ENCODE measurements at places on chromosomes 1 and 21.
A peak's percentile ranks its signal among the peaks of the same experiment; 100 is the strongest.

- peak; percentile 66 for DNase-seq
Measured at GRCh38 chr1:100100202-100100601, 32.5 kb downstream of the SASS6 start.

GRCh38 chr1:168498159-168498631 lies 45.6 kb downstream of the XCL2 start:
- DNase-seq: peak; percentile 45

DNA sequence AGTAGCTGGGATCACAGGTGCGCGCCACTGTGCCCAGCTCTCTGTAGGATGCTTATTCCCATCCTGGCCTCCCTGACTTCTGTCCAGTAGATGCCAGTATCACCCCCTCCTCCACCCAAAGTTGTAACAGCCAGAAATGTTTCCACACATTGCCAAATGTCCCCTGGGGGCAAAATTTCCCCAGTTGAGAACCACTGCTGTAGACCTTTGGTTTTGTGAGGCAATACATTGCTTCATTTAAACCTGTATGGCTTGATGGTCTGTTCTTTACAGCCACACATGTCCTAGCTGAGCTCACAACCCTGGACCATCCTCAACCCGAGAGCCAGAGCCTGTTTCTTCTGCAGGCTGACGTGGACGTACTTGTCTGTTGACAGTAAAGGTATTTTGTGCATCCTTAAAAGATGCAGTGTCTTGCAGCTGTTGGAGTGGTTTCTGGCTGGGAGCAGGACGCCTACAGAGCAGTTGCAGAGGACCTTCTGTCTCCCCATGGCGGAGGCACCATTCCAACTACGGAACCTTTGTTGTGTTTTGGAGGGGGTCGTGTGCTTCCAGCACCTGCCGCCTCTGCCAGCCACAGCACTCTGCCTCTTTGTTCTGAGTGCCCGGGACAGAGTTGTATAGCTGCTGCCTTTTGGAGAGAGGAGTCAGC lies 26.6 kb downstream of the DOP1B start:
- DNase-seq: no peak

DNA sequence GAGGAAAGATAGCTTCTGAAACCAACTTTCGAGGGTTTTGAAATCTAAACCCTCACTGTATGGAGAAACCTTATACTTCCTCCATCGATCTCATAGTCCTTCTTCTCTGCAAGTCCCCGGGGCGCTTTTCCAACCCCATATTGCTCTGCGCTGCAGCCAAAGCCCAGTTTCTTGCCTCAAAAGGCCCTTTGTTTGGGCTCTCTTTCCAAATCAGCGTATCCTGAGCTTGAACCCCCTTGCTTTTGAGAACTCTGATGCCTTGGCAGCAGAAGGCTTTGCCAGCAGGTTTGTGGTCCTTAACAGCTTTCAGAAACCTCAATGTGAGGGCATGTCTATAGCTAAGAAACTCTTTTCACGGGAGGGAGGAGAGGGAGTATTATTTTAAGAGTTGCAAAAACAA lies 21.6 kb downstream of the PLPP3 start:
- DNase-seq: no peak

DNA sequence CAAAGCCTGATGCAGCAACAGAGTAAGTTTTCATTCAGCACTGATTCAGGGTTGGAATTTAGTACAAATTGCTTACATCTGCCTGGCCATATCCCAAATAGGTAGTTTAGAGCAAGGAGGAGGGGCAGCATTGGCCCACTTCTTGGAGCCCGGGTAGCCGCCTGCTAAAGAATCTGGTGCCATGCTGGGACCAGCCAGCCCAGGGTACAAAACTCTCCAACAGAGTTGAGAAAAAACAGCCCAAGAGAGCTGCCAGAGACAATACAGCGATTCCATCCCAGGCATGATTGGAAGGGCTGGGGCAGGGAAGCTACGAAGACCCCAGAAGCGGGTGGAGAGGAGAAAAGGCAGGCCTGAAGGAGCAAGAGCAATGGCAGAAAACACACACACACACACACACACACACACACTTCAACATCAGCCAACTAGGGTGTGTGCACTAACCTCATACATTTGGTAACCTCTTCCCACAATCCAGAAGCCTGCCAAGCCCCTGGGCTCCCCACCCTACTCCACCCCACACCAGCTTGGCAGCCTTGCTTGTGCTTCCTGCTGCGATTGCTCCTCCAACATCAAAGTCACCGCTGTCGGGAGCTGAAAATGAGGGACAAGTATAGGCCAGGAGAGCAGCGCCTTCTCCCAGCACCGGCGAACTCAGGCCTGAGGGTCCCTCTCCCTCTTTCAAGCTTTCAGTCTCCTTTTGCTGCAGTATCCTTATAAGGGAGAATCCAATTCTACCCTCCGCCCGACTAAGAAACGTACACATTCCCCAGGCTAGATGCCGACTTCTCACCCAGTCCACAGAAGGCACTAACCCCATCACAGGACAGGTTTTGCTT lies 1.2 kb downstream of the PIK3C2B start:
- DNase-seq: peak; percentile 60

- no peak for DNase-seq
Measured at GRCh38 chr1:12491656-12492055, 126.4 kb downstream of the DHRS3 start.

All from choroid plexus epithelial cell (primary cell).